ENCODE measurements at places on chromosomes 3 and 15.

DNA sequence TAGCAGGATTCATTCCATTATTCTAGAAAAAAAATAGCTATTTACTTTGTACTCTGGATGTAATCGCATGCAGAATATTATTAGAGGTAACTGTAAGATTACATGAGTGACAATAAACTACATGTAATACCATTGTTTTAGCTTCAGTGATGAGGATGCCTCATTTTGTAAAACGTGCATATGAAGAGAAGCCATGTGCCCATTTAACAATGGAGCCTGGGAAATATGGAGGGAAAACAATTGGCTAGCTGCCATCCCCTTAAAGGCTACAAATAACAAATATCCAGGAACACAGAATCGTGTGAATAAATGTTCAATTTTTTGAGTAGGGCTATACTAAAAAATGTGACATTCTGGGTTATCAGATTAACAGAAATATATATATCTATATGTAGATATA is 151.1 kb downstream of the SAMMSON start:
- DNase-seq = no peak

DNA sequence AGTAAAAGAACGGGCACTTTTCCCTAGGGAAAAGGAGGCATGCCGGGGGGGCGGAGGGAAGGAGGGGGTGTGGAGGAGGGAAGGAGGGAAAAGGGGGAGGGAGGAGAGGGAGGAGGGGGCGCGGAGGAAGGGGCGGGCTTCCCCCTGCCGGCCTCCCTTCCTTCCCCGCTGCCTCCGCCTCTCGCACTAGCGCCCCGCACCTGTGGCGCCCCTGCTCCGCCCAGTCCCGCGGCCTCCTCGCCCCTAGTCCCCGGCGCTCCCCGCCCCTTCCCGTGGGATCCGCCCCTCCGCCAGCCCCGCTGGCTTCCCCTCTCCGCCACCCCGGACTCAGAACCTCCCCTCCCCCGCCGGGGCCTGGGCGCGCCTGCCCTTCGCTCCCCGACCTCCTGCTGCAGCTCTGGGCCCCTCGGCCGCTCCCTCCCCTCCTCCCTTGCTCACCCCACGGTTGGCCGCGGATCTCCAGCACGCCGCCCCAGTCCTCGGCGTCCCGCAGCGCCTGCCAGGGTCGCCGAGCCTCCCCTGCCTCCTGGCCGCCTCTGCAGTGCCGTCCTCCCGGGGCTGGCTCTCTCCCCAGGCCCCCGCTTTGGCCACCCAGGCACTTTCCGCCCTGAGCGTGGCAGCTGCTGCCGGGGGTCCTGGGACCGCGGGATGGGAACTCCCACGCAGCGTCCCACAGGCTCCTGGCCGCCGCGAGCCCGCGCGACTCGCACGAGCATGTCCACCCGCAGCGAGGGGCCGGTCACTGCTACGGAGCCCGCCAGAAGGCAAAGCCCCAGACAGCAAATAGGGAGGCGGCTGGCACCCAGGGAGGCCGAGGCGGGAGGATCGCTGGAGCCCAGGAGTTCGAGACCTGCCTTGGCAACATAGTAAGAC is 147.4 kb downstream of the TJP1 start:
- no peak for DNase-seq

DNA sequence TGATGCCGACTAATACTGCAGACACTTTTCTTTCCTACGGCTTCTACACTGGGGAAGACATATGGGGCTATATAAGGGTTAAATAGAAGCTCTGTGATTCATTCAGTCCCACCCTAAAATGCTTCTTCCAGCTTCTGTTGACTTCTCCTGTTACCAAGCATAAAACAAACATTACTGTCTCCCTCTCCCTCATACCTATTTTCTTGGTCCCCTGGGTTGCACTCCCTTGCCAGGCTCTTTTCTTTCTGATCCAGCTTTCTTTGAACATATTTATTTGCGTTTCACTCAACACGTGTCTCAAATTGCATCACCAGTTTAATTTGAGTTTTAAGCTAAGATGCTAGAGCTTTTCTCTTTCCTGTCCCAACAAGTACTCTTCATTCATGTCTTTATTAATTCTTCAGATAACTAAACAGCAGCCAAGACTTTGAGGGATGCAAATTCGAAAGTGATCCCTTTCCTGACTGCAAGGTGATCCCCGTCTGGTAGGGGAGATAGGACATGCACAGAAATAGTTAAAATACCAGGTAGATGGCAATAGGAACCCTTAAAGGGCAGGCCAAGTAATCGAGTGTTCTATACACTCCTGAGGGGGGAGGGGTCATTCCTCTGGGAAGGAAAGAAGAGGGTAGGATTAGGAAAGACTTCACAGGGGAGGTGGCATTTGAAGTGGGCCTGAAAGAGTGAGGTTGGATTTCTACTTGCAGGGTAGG is 198.6 kb upstream of the BCL6 start:
- no peak for DNase-seq

DNA sequence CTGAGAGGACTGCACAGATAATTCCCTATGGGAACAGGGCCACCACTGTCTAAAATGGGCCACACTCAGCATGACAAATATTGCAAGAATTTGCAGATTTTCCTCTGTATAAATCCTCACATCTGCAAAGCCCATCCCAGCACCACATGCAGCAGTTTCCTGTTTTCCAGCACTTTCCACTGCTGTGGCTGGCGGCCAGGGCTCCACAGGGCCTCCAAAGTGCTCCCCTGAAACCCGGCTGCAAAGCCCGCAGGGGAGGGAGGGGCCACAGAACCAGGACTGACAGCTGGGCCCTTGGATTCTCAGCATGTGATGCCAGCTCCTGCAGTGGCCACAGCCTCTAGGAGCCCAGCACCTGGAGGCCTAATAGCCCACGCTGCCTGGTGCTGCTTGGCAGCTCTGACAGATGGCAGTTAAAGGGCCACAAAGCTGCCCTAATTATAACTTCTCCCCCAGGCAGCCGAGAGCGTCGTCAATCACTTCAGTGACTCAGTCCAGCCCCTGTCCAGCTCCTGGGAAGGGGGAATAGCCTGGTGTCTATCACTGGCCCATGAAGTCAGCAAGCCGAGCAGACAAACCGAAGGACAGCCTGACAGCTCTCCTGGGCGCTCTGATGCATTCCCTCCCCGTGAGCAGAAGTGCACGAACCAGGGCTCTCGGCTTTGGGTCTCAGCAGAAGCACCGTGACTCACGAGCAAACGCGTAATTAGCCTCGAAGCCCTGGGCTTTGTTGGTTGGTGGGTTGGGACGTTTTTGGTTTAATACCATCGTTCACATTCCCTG is 4.7 kb downstream of the LRRC15 start:
- no peak for DNase-seq

- DNase-seq = no peak
Observed at GRCh38 chr15:42352401-42352800, 6.9 kb upstream of the CAPN3 start.

GRCh38 chr3:61808526-61808925 is 247.2 kb downstream of the PTPRG start:
- DNase-seq = no peak

GRCh38 chr3:177196456-177197040 is 734 bp downstream of the TBL1XR1 start:
- peak; percentile 74 for DNase-seq

DNA sequence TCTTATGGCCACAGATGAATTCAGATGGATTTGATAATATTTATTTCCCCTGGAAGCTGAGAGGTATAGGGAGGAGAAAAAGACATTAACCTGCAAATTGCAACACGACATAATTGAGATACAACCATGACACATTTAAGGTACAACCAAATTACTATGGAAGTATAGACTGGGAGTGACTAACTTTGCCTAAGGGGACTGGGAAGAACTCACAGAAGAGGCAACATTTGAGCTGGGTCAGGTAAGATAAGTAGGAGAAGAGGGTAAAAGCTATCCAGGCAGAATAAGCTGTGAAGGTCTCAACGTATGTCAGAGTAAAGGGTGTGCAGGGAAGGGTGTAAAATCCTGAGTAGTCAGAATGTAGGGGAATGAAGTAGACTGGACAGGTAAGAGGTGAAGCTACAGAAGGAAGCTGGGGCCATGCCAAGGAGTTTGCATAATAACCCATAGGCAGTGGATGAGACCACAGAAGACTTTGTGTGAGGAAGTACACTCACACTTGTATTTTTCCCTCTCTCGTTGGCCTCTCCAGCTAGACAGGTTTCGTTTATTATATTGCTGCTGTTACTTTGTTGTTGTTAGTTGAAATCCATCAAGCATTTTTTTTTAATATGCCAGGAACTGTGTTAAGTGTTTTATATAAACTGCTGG is 28.0 kb upstream of the PTX3 start:
- no peak for DNase-seq
